ENCODE measurements at places on chromosomes 3 and 15.

GRCh38 chr3:158602227-158602626 lies 31.2 kb downstream of the MLF1 start:
- DNase-seq: no peak

DNA sequence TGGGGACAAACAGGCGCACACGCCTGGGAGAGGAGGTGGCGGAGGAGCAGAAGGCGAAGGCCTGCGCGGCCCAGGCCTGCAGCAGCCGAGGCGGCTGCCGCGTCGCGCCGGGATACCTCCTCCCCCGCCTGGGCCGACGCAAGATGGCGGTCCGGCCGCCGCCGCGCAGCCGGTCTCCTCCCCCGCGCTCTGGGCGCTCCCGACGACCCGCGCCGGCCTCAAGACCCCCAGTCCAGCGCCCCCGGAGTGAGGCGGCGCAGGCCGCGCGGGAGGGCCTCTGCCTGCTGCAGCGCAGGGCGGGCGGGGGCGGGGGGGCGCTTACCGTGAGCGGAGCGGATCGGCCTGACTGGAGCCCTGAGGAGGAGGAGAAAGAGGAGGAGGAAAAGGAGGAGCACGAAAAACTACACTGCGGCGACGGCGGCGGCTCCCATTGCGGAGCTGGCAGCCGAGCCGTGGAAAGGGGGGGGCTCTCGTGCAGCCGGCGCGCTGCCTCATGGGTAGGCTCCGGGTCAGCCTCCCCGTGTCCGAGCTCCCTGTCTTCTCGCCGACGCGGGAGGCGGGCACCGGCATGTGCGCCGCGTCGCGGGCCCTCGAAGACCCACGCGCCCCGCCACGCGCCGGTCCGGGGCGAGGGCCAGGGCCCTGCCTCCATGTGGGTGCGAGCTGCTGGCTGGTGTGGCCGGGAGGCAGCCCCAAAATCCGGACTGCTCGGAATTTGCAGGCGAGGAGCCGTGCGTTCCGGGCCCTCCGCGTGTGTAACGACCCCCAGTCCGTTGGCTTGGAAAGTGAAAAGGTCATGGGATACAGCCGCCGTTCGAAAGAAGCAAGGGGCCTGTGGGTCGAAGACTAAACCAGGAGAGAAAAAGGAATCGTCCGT lies at the start of gene ZNF280D:
ZNF280D (minus strand) TSS at position 374 of the 877 bp plus-strand sequence. CDS start 26,400 bp downstream, outside the sequence.
- peak; percentile 82 for DNase-seq

GRCh38 chr3:171458071-171458863 lies 1.9 kb downstream of the TNIK start:
- DNase-seq: peak; percentile 55

DNA sequence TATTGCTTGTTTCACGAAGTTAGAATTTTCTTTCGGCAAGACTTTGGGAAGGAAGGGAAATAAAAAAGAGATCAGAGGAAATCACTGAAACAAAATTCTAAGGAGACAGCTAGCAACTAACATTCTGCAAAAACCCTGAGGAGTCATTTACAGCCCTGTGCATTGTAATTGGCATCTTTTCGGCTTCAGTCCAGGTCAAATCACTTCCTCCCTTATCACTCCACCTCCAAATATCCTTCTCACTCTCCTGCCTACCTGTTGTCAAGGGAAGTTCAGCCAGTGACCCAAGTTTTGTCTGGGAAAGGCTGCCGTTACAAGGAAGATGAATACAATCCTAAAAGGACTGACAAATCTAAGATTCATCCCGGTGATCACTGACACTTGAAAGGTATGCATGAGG lies 39.6 kb downstream of the MDFIC2 start:
- no peak for DNase-seq

DNA sequence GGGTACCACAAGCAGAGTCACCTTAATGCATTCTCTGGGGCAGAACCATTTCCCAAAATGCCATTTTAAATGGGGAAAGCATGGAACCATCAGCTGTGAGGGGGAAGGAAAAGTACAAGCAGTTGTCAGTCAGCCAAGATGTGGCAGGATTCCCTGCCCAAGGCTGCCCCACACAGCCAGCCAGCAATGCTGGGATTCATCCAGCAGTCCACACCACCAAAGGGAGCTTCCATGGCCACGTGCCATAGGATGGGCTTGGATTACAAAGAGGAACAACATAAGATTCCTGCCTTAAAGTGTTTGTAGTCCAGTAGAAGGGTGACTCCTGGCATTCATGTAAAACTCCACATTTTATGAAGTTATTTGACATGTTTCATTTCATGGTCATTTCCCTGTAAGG lies 233.3 kb downstream of the SHOX2 start:
- no peak for DNase-seq

DNA sequence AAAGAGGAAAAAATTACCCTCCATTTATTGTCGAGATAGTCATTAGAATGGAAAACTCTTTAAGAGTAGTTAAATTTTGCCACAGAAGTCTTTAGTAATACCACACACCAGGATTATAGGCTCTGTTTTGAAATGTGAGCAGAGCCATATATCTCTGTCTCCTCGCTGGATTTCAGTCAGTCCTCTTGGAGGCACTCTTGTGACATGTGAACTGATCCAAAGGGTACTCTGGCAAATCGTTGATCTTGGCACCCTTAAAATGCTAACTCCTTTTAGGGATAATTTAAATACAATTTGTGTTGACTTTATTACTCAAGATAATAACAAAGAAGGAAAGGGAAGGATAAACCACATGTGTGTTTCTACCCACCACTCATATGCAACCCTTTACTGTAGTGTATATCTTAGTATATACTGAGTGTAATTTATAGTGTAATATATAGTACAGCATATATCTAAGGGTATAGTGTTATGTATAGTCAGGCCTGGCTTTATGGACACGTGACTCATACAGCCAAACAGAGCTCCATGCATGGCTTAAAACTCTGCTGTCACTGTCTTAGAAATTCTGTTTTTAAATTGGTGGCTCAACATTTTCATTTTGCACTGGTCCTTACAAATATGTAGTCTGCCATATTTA lies 12.3 kb upstream of the KPNA4 start:
- DNase-seq: no peak

- DNase-seq: no peak
Measured at GRCh38 chr3:193016437-193016901, 98.8 kb upstream of the MB21D2 start.

DNA sequence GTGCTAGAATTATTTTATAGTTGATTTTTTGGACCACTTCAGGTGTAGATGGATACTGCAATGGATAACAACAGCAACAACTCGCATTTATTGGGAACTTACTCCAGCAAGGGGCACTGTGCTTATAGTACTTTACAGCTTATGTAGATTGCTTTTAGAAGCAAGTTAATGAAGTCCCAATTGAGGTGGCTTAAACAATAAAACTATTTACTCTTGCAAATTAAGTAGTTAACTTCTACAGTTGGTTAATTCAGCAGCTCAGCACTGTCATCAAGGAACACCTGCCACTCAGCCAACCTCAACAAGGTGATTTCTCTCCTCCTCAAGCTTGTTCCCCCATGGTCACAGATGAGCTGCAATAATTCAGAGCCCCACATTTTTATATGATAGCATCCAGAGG lies 124.1 kb downstream of the RASA2 start:
- no peak for DNase-seq

DNA sequence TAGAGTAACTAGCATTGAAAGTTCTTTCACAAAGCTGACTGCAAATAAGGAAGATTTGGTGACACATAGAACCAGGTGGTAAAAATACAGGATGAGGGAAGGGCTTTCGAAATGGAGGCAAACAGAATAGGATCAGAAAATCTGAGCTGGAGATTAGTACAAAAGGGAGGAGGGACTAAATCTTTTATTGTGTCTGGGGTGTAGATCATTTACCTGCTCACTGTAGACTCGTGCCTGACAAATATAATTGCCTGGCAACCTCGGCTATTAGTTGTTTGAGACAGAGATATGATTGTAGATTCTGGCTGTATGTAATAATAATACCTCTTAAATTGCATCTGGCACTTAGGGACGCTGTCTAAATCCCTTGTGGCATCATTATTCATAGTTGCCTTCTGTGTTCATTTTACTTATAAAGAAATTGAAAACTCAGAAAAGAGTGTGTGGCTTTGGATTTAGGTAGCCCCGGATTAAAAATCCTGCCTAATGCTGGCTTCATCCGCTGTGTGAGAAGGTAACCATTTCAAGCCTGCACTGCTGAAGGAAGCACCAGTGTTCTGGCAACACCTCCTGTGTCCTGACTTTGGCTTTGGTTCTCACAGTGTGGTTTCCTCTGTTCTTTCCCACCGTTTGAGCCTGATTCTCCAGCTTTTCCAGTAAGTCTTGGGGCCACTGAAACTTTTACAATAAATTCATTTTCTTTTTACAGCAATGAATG lies 25.0 kb upstream of the GPR160 start:
- no peak for DNase-seq

DNA sequence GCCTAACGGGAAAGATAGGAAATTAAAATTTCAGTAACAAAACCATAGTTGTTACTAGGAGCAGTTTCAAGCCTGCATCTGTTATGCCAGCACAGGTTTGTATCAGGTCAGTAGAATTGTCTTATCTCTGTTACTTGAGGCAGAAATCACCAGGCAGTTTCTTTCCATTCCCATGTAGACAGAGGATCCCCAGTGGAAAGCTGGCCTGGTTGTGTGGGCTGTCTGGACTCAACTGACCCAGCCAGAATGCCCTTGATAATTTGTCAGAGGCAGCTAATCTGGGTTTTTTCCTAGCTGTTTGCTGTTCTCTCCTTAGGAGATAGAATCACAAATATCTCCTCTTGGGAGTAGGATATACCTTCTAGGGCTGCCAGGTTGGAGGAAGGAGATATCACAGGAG lies 1044.7 kb downstream of the IGSF11 start:
- no peak for DNase-seq

DNA sequence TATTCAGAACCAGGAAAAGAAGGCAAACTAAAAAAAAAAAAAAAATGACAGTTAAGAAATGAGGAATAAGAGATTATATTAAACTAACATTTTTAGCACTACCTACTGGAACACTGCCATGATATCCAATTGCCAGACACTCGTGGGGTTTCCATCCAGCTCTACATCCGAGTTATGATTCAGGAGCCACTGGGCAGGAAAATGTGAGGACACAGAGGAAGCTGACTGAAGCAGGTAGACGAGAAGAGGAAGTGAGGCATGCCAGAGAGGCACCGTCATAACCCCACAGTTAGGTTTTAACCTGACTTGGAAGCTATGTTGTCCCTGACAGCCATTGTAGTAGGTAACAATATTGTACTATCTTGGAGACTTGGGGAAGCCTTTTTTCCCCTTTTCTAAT lies 495.0 kb downstream of the NLGN1 start:
- no peak for DNase-seq

DNA sequence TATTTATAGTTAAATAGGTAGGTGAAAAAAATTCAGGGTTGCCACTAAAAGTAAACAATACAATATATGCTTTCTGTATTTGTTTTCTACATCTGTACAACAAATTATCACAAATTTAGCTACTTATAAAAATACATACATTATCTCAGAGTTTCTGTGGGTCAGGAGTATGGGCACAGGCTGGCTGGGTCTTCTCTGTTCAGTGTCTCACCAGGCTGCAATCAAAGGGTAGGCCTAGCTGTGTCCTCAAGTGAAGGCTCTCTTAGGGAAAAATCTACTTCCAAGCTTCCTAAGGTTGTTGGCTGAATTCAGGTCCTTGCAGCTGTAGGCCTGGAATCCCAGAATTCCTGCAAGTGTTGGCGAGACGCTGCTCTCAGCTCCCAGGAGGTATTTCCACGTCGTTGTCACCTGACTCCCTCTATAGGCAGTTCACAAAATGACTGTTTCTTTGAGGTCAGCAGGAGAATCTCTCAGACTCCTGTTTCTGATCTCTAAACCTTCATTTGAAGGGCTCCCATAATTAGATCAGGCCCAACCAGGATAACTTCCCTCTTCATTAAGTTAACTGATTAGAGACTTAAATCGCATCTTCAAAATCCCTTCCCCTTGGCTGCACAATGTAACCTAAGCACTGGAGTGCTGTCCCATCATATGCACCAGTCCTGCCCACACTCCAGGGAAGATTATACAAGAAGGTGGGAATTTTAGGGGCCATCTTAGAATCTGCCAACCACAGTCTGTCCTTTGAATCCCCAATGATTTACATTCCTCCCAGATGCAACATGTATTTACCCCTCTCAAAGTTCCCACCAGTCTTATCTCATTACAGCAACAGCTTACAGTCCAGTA lies 296.6 kb downstream of the SUCLG2 start:
- DNase-seq: no peak

- no peak for DNase-seq
Measured at GRCh38 chr3:49740427-49740826, 16.7 kb upstream of the GMPPB start.

GRCh38 chr3:64853456-64853855 lies 165.7 kb upstream of the ADAMTS9 start:
- DNase-seq: no peak

DNA sequence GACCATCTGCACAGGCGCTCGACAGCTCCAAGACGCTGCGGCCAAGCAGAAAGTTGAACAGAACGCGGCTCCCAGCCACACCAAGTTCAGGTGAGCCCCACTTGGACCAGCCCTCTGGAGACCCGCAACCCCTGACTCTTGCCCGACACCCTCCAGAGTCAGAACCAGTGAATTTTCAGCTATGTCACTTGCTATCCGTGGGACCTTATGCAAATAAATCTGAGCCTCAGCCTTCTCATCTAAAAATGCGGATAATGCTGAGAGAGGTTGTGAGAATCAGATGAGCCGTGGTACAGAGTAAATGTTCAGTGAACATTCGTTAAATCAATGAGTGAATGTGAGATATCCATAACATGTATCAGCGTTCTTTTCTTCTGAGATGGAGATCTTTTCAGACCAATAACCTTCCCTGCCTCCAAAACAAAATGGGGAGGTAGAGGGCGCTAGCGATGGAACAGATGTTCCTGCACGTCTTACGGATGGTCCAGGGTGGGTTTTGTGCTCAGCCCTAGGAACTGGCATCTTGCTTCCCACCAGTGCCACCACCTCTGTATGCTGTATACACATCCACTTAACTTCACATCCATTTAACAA lies 524 bp downstream of the MRPS11 start:
- no peak for DNase-seq

DNA sequence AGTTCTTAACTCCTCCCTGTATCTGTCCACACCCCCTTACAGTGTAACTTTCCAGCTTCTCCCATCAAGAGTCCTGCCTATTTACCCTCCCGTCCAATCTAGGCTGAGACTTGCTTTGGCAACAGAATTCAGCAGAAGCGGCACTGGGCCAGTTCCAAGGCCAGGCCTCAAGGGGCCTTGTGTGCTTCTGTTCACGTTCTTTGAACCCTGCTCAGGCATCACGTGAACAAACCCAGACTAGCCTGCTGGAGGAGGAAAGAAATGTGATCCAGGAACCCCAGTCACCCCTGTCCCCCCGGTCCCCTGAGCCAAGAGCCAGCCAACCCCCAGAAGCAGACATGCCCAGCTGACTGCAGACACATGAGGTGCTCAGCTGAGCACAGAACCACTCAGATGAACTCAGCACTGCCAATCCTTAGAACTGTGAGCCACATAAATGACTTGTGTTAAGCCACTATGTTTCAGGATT lies 76.1 kb upstream of the DCLK3 start:
- DNase-seq: no peak

- no peak for DNase-seq
Measured at GRCh38 chr3:17386432-17386831, 356.0 kb downstream of the TBC1D5 start.

GRCh38 chr3:169250000-169250399 lies 413.5 kb downstream of the MECOM start:
- DNase-seq: no peak

- no peak for DNase-seq
Measured at GRCh38 chr15:97866959-97867358, 93.5 kb upstream of the ARRDC4 start.
